NCI-H460 (cell line): ENCODE measurements at places on chromosomes 11 and 22. TPM values are rescaled to one million over a fixed set of nuclear protein-coding genes. Genes with fewer than 3 reads are reported as not detected.

GRCh38 chr11:107562647-107563208, 2.8 kb downstream of the ALKBH8 start:
- DNase-seq: peak; percentile 12

DNA sequence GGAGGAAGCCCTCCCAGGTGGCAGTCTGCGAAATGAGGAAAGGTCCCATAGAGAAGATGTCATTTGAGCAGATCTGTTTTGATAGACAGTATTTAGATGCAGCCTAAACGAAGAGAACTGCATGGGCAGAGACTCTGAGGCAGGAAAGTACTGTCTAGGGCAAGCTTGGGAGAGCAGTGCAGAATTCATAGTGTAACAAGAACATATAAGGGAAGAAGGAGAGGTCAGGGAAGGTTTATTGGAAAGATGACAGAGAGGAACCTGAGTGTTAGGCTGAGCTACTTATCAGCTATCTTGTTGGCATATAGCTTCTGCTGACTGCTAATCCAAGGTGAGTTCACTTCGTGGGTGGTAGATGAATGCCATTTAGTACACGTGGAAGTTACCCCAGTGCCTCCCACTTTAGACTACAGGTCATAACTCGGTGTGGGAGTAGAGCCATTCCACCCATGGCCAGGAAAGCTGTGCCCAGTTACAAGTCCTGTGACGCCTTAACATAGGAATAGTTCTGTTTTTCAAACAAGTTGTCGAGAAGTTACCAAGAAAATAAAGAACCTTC, 99.5 kb downstream of the DBX1 start:
- DNase-seq: no peak

DNA sequence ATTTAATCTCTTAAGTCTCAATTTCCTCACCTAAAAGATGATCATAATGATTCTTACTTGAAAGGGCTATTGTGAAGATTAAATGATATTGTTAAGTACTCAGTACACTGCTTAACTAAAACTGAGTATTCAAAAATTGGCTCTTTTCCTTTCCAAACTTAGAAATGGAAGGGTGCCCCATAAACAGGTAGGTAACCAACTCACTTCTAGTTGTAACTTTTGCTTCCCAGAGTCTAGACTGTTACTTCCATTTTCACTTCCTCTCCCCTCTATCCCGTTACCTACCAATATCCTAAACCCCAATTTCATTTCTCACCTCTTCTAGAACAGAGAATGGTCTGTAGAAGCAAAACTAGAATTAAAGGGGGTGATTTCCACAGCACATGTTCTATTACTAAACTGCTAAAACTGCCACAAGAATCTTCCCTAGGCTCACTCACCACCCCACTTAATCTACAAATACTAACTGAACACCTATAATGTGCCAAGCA, 50.0 kb downstream of the RRAS2 start:
- no peak for DNase-seq

DNA sequence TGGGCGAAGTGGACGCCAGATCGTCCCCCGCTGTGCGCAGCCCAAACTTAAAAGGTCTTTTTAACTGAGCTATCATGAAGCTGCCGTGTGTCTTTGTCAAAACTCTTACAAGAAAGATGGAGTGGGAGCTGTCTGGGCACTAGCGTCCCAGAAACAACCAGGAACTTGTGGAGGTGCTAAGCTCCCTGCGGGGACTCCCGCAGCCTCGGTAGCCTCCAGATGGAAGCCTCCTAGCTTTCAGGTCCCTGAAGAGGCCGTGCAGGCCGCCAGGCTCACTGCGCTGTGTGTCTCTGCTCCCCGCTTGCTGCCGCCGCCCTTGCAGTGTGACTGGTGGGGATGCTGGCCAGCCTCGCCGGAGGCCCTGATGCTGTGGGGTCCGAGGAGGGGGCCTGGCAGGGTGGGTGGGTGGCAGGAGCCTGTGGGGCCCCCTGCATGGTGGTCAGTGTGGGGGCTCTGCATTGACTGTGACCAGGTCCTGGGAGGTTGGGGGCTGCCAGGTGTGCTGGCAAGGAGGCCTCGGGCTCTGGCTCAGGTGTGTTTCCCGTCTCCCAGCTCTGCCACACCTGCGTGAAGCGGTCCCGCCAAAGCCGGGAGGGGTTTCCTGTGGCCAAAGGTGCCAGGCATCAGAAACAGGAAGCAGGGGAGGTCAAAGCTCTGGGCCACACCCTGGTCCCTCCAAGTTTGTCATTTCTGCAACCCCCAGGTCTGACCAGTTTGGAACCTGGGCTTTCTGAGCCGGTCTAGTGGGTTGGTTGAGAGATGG, 1.2 kb downstream of the TRABD start:
- DNase-seq: no peak

GRCh38 chr11:34423300-34423699, 15.4 kb upstream of the CAT start:
- DNase-seq: no peak

DNA sequence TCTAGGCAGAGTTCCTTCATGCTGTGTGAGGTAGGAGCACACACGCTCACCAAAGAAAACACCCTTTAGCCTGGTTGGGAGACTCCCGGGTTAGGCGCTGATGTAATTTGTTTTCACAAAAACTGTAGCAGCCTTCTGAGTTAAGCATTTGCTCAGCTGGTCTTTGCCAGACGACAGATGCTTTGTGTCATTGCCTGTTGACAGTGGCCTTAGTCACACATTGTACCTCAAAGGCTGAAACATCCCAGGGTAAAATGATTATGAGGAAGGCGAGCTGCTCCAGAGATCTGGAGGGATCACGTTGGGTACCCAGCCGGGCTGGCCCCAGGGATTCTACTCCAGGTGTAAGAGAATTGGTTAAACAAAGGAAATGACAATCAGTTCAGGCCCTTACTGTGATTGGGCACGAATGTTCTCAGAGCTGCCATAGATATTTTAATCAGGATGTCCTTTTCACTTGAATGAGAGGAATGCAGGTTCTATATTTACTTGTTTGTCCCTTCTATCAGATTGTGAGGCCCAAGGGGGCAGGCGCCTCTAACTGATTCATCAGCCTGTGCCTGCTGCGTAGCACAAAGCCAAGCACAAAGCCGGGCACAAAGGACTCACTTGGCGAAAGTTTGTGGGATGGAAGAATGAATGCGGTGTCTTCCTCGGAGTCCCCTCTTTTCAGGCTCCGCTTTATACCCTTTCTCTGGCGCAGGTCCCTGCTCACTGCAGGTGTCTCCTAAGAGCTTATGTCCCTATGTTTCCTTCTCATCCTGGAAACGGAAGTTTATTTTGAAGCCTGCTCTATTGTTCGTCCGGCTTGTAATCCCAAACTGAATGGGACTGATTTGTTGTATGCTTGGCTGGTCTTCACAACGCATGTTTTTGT, 47.1 kb downstream of the ADM start:
- DNase-seq: no peak

DNA sequence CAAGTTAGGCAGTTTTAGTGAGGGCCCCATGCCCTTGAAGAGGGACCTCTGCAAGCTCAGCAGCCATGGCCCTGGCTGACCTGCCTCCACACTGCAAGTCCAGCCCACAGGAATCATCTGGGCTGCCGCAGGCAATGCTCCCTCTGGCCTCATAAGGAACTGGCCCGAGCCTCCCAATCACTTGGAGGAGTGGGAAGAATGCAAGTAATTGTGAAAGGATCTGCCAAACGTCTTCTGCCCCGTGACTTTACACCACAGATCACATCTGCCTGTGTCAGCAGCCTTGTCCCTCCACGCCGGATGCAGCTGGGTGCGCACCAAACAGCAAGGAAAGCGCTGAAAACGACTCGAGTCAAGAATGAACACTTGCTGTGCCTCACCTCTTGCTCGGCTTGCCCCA, 23.8 kb downstream of the OPCML start:
- DNase-seq: no peak

GRCh38 chr11:118410055-118410745, 8.8 kb downstream of the ATP5MG start:
- DNase-seq: no peak

GRCh38 chr22:49216579-49216978, 611.1 kb downstream of the BRD1 start:
- no peak for DNase-seq

DNA sequence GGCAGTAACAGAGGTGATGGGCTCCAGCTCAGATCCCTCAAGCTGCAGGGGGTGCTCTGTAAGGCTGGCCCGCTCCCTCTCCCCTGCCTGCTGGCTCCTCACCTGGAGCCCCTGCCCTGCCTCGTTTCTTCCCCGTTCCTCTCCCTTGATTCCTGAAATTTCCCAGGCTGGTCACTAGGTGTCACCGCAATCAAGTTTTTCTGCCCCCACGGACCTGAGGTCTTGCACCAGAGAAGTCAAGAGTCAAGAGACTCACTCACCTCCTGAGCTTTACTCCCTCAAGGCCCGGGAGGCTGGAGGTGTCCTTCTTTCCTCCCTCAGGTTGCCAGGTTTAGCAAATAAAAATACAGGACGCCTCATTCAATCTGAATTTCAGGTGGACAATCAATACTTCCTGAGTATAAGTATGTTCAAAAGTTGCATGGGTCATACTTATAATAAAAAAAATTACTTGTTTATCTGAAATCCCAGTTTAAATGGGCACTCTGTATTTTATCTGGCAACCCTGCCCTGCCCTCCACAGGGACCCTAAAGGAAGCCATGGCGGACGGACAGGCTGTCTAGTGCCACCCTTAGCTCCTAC, 69.2 kb downstream of the SCUBE1 start:
- DNase-seq: peak; percentile 61

GRCh38 chr11:104792861-104793260, 105.4 kb downstream of the CASP12 start:
- DNase-seq: no peak

GRCh38 chr11:63783925-63784592, 15.5 kb upstream of the ZFTA start:
- DNase-seq: no peak

DNA sequence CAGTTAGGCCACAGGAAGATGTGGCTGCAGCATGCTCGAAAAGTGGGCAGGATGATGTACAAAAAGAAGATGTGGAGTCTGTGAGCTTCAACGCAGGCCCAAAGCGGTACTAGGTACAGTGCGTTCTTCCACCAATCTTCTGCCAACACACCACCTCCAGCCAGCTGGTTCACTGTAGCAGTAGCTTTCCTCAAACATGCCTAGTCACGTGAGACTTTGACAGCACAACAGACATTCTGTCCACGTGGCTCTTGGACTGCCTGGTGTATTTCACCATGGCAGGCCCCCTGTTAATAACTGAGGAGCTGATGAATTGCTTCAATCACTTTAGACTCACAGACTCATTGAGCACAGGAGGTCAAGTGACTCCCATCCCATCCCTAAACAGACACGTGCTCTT, 14.1 kb downstream of the SYN3 start:
- DNase-seq: no peak

DNA sequence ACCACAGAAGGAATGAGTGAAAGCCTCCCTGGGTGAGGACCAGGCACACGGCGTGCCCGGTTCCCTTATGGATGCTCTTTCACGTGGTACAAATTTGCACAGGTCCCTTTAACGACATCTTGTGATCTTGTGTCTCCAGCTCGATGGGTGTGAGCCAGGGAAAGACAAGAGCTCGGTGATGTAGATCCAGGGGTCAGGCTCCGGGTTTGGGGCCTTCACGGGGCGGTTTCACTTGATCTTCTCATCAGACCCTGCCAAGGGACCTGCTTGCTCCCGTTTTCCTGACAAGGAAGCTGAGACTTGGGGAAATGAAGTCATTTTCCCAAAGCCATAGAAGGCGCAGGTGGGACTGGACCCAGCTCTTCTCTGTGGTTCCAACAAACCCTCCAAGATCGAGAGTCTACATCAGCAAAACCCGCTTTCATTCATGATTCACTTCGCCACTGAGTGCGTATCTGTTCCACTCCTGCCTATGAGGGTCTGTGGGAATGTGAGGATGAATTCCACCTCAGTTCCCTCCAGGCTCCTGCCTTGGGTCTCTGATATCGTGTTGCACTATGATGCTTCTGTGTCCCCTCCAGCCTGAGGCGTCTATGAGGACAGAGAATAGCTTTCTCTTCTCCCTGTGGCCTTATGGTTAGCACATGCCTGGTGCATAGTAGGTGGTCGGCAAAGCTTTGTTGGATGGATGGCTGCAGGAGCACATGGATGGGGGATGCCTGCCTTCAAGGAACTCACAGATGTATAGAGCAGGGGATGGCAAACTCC, 45.0 kb upstream of the ANO1 start:
- DNase-seq: no peak

DNA sequence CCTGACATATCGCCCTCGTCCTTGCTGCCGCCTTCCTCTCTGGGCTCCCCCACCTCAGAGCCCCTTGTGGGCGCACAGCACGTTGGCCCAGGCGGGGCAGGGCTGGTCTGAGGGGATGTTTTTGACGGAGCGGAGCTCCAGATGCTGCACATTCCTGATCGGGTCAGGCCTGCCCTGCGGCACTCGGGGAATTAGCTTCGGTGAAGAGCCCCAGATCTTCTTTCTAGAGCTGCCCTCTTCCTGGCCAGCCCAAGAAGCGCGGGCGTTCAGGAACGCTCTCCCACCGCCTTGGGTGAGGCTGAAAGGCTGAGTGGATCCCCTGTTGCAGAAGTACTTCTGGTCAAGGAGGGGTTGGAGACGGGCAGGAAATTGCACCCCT, 12.1 kb downstream of the YPEL4 start:
- no peak for DNase-seq

DNA sequence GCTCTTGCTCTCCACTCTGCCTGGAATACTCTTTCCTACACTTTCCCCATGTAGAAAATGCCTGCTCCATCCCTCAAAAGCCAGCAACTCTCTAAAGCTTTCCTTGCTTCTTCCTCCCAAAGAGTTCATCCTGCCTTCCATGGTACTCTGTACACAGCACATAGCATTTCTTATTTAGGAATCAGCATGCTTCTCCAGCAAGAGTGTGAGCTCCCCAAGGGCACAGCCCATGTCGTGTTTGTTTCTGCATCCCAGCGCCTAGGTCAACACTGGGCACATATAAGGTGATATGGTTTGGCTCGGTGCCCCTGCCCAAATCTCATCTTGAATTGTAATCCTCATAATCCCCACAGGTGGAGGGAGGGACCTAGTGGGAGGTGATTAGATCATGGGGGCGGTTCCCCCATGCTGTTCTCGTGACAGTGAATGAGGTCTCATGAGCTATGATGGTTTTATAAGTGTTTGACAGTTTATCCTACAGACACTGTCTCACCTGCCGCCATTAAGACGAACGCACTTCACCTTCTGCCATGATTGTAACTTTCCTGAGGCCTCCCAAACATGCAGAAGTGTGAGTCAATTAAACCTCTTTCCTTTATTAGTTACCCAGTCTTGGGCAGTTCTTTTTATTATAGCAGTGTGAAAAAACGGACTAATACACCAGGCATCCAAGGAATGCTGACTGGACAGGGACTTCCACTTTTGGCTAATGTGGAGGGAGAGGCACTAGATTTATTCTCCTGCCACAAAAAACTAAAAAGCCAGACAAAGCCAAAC, 8.2 kb downstream of the VPS37C start:
- DNase-seq: peak; percentile 71

DNA sequence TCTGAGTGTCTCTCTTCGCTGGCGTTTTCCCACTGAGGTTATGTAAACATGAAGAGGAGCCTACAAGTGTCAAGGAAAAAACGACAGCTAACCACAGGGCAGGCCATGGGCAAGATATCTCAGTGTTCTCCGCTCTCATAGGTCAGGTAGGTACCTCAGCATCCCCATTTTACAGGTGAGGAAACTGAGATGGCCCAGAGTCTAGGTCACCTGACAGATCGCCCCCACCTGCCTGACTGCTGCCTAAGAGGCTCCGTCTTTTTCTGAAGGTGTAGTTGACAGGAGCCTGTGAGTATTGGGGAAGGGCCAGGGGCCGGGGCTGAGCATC, 847 bp upstream of the NDUFA6 start:
- no peak for DNase-seq

LDHAL6A gene
- not detected in 2 replicates for total RNA-seq

PAFAH1B2 gene
- 87.8 and 97.4 TPM in 2 replicates for total RNA-seq

SHANK2 gene
- total RNA-seq: 5.3 and 6.8 TPM in 2 replicates

HBE1 gene
- 0.29 and 1.2 TPM in 2 replicates for total RNA-seq

DCHS1 gene
- total RNA-seq: 0.07 and 0.14 TPM in 2 replicates

ESAM gene
- total RNA-seq: 0.15 and 0.23 TPM in 2 replicates

APOL5 gene
- not detected in 2 replicates for total RNA-seq

CD3G gene
- not detected in 2 replicates for total RNA-seq

SLC22A9 gene
- total RNA-seq: not detected in 2 replicates
